ENCODE measurements at places on chromosomes 3 and 15.

- no peak for DNase-seq
Measured at GRCh38 chr3:195698325-195698646, 22.5 kb upstream of the MUC20 start.

- DNase-seq = no peak
Measured at GRCh38 chr3:46356276-46356675, 2.4 kb downstream of the CCR2 start.

- peak; percentile 84 for DNase-seq
Measured at GRCh38 chr3:24496529-24497482, 2.2 kb upstream of the THRB start.

DNA sequence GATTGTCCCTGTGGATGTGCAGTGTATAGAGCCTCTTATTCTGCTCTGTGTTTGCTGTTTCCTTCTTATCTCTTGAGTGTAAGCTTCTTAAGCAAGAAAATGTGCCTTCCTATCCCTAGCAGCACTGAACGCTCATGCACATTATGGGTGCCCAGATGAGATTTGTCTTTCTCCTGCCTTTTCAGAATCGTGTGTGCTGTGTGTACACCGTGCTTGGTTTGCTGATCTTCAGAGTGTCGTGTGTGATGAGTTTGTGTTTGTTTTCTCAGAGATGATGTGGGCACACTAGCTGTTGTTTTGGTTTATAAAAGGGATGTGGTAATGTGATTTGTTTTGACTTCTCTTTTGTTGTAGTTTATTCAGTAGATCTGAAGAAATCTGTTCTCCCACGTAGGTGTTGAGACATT lies 19.7 kb downstream of the GPR171 start:
- DNase-seq = no peak

DNA sequence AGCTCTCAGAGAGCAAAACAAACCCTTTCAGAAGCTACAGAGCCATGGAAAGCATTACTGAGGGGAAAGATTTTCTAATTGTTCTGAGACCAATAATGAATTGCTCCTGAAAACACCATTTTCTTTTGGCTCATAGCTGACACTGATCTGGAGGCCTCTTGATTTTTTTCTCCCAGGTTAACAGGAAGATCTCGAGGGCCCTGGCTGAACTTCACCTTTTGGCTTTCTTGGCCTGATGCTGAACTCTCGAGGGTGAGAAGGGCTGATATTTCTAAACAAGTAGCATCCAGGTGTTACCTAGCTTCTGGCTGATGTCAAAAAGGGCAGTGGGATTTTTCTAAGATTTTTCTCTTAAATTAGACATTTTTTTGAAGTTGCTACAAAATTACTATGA lies 19.9 kb upstream of the NFKBIZ start:
- DNase-seq = no peak
